ENCODE measurements at places on chromosomes 5 and 9.

DNA sequence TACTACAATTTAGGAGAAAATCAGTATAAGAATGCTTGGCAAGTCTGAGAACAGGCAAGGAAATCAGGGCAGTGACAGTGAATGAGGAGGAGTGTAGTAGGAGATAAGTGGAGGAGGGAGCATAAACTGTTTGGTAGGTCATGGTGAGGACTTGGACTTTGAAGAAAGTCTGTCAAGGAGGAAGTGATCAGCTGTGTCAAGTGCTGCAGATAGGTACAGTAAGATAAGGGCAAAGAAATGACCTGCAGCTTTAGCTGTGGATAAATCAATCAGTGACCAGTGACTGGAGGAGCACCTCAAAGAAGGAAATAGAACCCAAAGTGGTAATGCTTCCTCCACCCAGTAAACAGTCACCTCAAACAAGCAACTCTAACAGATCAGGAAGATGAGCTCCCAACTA lies 106.3 kb downstream of the RAPGEF6 start:
- DNase-seq: no peak

DNA sequence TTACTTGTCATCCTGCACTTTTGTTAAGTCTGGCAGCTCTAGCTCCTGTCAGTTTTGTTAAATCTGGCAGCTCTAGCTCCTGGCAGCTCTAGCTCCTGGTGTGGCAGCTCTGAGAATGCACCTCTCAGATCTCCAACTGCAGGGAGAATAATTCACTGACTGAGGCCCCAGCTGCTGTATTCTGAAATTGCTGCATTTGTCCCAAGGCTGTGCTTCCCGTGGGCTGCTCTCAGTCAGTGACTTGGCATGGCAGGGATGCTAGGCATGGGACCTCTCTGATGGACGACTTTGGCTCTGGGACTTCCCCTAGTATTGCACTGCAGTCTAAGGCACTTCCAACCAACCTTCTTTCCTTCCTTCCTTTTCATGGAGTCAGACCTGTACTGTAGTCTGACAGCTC lies 475.7 kb downstream of the CCDC171 start:
- DNase-seq: no peak

DNA sequence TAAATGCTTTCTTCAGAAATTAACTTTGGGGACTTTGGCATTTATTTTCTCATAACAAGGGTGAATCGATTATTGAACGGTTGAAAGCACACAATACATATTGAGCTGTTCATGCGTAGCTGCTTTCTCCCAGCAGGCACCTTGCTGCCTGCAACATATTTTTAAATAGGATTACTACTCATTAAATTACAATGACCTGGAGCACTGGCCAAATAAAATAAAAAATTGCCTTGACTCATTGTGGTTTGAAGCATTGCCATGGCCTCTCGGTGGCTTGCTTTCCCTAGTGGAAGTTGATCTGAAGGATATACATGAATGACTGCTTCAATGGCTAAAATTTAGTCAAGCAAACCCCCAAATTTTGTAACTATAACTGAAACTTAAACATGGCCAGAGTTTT lies 181.6 kb upstream of the NUDT12 start:
- no peak for DNase-seq

GRCh38 chr9:119095072-119095471 lies 274.2 kb downstream of the BRINP1 start:
- no peak for DNase-seq

DNA sequence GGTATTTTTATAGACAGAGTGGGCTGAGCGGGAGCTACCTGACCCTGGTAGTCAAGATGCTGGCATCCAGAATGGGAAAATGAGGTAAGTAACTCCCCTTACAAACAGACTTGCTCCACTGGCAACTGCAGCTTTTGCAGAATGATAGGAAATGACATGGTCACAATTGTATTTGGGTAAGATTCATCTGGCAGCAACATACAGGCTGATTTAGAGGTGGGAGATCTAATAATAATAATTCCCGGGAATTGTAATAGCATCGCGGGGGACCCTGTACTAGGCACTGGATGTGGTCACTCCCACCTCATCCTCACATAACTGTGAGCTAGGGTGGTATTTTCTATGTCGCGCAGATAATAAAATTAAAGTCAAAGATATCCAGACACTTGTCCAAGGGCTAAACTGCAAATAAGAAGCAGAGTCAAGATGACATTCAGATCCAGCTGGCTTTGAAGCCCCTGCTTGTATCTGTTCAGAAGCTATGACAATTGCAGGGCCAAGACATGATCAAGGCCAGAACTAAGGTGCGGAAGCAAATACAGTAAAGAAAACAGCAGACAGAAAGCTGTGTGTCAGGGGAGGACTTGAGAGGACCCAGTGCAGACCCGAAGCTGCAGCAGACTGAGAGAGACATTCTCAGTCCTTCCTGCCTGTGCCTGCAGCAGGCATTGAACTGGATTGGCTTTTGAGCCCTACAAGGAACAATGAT lies 507.2 kb downstream of the BNC2 start:
- DNase-seq: no peak

GRCh38 chr5:162221910-162222309 lies 154.3 kb downstream of the GABRG2 start:
- DNase-seq: no peak

- DNase-seq: no peak
These were observed 206.8 kb downstream of the NR3C1 start for GRCh38 chr5:143196601-143197259.

- no peak for DNase-seq
These were observed 287.0 kb upstream of the TMEM161B start for GRCh38 chr5:88555674-88556073.

DNA sequence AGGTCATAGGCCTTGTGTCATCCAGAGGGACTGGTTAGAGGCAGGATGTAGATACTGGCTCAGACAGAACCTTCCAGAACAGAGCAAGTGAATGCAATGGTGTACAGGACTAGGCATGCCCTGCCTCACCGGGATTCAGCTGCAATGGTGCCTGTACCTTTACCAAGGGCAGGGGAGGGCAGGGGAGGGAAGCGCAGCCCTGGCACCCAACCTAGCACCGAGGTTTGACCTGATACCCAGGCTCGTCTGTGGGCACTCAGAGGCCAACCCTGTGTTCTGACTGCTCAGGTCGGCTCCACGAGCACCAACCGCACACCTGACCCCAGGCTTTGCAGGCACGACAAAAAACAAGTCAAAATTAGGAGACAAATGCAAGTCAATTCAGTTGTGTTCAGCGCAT lies 47.3 kb upstream of the GFPT2 start:
- DNase-seq: peak; percentile 7

GRCh38 chr9:78879324-78880100 lies 582.6 kb downstream of the PSAT1 start:
- no peak for DNase-seq

DNA sequence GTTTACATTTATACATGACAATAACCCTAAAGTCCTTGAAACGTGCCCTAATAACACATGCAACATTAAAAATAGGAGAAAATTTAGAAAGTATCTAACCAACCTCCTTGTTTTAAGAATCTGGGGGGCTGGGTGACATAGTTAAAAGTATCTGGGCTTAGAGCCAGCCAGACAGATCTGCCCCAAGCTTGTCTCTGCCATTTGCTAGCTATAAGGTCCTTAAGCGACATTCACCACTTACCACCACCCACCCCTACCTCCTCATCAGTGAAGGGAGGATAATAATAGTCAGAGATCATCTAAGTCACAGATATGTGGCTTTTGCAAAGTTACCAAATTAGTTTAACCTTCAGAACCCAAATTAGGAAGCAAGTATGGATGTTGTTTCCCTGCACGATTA lies 33.8 kb upstream of the CAST start:
- DNase-seq: no peak

- DNase-seq: no peak
These were observed 98.8 kb downstream of the BOD1 start for GRCh38 chr5:173517648-173518047.

DNA sequence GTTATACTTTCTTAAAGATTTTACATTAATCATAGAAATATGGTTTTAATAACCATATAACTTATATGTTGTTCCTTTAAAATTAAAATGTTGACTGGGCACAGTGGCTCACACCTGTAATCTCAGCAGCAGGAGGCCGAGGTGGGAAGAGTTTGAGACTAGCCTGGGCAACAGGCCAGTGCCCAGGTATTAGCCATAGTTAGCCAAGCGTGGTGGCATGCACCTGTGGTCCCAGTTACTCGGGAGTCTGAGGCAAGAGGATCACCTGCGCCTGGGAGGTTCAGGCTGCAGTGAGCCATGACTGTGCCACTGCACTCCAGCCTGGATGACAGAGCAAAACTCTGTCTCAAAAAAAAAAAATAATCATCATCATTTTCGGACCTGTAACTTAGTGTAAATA lies 133.5 kb downstream of the DTWD2 start:
- DNase-seq: no peak

DNA sequence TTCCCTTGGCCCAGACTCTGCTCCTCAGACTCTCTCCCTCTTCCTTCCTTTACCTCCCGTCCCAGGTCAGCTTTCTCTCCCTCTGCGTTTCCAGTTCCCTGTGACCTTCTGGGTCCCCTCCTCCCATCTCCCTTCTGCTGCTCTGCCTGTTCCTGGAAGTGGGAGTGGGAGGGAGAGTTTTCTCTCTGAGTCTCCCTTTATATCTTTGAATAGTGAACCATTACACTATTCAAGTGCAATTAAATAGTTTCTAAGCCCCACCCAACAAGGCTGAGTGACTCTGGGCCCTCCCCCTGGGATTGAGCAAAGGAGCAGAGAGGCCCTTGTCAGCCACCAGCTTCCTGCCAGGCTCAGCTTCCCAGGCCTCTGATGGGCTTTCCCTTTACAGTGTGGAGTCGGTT lies 34.8 kb downstream of the THBS4 start:
- DNase-seq: peak; percentile 37

DNA sequence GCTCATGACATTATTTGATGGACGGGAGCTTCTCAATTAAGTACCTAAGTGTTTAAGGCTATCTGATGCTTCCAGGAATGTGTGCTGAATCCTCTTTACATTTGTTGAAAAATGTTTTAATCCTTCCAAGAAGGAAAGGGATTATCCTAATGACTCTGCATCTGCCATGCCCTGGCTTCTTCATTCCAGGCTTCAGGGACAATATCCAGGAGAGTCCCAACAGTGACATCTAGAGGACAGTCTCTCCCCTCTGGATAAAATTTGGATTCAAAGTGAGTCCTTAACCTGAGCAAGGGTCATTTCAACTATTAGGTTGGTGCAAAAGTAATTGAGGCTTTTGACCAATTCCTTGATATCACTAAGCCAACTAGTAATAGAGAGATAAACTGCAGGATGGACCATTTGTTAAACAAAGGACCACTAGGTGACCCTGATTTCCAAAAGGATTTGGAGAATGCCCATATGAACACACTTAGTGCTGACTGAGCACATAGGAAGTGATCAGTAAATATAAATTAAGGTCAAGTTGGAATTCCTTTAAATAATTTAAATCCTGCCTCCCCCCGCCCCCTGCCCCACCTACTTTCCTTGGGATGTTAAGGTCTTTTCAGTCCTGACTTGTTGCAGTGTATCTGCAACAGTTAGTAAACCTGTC lies 19.1 kb downstream of the TNFSF8 start:
- DNase-seq: peak; percentile 72

DNA sequence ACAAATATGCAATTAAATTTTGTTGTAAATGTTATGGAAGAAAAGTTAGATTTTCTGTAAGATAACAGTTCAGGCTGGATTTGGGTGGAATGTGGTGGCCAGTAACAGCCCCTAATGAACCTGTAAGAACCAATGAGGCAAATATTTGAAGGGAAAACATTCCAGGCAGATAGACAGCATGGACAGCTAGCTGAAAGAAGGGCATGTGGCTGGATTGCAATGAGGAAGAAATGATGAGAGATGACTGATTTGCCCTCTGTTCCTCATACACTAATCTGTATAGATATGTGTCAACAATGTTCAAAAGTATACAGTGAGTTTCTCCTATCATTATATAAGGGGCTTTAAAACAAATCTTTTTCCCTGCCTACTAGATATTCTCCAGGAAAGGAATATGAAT lies 58.8 kb downstream of the MAN2A1 start:
- no peak for DNase-seq

GRCh38 chr9:99056886-99057664 lies 47.8 kb upstream of the TGFBR1 start:
- DNase-seq: peak; percentile 63

GRCh38 chr9:36603006-36603405 lies 30.3 kb downstream of the MELK start:
- peak; percentile 72 for DNase-seq

DNA sequence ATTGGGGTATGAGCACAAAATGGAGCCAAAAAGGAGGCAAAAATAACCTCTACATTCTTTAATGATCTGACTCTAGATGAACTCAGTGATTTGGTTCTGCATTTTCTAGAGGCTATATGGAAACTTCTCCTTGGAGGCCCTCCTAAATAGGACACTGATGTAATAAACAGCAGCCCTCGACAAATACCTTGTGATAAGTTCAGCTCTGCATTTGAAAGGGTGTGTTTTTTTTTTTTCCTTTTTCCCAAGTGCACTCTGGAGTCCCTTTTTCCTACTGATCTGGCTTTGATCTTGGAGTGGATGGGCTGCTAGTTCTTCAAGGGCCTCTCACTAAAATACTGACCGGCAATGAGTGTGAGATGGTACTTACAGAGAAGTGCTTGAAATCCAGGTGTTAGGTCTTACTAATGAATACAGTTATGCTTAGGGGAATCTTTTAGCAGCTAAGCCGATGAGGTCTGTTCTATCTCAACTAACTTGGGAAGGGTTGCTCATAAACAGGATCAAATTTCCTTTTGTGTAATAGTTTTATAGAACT lies 161.7 kb downstream of the MAST4 start:
- no peak for DNase-seq

- DNase-seq: no peak
These were observed 13.2 kb upstream of the PRR16 start for GRCh38 chr5:120450910-120451309.

DNA sequence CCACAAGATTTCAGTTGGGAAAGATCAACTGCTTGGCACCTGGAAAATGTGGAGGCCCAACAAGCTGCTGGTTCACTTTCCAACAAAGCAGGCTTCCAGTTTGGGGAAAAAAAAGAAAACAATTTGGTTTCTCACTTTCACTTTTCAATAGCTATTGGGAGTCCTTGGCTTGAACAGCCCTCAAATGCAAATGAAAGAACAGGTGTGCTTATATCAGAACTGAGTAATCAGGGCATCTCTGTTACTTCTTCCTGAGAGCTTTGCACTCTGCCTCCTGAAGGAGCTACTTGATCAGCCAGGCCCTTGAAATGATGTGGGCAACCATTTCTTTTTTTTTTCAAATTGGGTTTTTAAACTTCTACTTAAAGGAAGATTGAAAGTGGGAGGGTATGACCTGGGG lies 73.5 kb downstream of the MFAP3 start:
- no peak for DNase-seq

- DNase-seq: no peak
These were observed 220.6 kb downstream of the CTNND2 start for GRCh38 chr5:11683666-11684065.

DNA sequence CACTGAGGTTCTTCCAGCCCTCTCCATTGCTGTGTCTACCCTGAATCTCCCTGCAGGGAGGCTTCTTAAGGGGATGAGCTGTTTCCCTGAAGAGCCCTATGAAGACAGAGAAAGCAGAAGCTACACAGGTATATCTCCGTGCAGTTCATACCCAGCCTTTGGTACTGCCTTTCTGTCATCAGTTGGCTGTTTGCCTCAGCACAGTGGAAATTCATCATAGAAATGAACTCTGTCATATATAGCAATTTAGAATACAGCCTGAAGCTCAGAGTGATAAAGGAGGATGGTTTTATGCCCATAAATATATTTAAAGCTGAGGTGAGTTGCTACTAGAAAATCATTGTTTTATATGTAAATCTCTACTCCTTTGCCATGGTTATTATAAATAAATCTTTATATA lies 42.6 kb upstream of the KCNN2 start:
- DNase-seq: no peak

GRCh38 chr9:26891726-26892125 lies 876 bp downstream of the CAAP1 start:
- DNase-seq: no peak

GRCh38 chr5:170617533-170618490 lies 114.0 kb downstream of the KCNIP1 start:
- DNase-seq: no peak
